ENCODE measurements at places on chromosomes 16 and 17.

- DNase-seq, result no peak
Measured at GRCh38 chr17:18858567-18859245, 775 bp downstream of the PRPSAP2 start.

DNA sequence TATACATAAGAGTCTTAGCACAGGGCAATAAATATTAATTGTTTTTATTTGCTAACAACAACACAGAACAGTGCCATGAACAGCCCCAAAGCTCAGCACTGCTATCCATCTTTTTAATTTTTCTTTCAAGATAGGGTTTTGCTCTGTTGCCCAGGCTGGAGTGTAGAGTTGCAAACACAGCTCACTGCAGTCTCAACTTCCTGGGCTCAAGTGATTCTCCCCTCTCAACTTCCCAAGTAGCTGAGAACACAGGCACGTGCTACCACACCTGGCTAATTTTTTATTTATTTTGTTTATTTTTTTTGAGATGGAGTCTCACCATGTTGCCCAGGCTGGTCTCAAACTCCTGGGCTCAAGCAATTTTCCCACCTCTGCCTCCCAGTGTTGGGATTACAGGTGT, 47.6 kb upstream of the AKAP1 start:
- DNase-seq, result no peak

DNA sequence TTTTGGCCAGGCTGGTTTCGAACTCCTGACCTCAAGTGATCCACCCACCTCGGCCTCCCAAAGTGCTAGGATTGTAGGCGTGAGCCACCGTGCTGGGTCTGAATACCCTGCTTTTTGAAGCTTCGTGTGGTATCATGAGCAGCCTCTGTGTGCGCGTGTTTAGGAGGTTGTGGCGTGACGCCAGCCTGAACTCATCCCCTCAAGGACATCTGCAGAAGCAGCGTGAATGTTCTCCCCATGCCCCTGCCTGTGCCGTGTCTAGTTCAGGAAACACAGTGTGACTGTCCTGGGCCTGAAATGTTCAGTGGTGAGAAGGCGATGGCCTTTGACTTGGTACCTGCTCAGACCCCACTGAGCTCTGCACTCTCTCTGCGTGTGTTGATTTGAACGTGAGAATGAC, 35.6 kb downstream of the RNF213 start:
- DNase-seq, result no peak

DNA sequence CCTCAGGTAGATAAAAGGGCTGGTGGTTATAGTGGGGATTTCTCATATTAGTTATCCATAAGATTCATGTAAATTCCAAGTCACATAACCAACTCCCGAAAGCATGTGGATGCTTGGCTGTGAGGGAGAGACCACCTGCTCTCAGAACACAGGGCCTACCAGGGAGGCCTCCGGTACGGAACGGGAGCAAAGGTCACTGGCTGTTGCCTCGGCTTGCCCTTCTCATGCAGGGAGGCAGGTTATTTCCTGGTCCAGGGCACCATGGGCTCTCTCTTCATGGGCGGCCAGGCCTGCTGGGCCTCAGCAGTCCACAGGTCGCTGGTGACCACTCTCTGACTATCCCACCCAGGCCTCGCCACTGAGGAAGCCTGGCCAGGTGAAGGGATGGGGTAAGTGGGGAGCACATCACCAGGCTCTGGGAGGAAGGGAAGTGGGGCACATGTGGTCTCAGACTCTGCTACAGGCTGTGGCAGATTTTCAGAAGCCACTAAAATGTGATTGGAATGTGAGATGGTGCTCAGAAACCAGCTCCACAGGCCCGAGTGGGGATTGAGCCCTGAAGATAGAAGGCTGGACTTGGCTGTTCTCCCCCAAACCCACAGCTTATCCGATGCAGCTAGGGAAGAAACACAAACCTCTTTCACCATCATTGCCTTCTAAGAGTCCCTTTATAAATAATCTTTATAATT, 45.4 kb downstream of the HNF1B start:
- no peak for DNase-seq

DNA sequence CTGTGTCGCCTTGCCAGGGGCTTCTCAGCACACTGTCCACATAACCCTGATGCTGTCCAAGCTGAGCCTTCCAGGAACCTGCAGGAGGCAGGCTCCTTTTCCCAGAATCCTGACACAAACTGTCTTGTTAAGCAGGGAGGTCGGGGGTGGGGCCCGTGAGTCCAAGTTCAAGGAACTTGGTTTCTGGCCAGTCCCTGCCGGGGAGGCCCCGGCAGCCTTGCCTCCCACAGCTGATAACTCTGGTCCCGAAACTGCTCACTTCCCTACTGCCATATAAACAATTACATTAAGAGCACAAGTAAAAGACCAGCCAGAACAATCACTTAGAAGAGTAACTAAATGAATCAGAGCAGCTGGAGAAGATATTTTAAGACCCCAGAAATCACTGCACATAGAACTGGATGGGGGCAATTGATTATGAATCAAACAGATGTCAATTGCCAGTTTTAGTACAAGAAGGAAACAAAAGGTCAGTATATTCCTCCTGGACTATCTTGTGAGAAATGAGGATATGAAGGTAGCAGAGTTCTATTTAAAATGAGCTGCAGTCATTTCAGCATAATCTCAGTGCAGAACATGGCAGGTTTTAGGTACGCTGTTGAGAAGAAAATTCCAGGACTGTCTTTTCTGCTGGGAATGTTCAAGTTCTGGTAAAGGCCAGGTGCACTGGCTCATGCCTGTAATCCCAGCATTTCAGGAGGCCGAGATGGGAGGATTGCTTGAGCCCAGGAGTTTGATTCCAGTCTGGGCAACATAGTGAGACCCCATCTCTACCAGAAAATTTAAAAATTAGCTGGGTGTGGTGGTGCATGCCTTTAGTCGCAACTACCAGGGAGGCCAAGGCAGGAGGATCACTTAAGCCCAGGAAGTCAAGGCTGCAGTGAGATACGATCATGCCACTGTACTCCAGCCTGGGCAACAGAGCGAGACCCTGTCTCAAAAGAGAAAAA, 169.8 kb downstream of the PITPNC1 start:
- DNase-seq, result no peak

- DNase-seq, result no peak
Measured at GRCh38 chr16:29991571-29991904, 3.9 kb downstream of the HIRIP3 start.

- DNase-seq, result no peak
Measured at GRCh38 chr17:73234736-73235135, 26.9 kb downstream of the CPSF4L start.

- DNase-seq, result no peak
Measured at GRCh38 chr16:66222756-66223155, 143.7 kb upstream of the CDH5 start.

GRCh38 chr17:7523033-7523432, 25.8 kb upstream of the TNFSF12 start:
- no peak for DNase-seq

- no peak for DNase-seq
Measured at GRCh38 chr16:24852281-24852721, 6.5 kb downstream of the SLC5A11 start.

DNA sequence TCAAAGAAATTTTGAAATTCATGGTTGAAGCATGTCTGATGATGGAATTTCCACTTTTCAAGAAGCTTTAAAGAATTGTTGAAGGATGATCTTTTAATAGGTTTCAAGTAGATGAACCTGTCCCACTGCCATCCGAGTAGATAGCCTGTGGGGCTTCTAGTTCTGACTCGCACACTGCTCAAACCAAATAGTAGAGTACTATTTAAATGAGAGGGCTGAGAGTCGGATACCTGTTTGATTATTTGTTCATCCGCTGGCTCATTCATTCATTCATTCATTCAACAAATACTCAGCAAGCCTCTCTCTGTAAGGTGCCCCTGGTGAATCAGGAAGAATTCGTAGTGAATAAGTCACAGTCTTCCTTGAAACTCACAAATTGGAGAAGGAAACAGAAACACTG, 108.2 kb upstream of the IRX5 start:
- no peak for DNase-seq

- no peak for DNase-seq
Measured at GRCh38 chr17:76983075-76983775, 115.0 kb downstream of the MGAT5B start.

DNA sequence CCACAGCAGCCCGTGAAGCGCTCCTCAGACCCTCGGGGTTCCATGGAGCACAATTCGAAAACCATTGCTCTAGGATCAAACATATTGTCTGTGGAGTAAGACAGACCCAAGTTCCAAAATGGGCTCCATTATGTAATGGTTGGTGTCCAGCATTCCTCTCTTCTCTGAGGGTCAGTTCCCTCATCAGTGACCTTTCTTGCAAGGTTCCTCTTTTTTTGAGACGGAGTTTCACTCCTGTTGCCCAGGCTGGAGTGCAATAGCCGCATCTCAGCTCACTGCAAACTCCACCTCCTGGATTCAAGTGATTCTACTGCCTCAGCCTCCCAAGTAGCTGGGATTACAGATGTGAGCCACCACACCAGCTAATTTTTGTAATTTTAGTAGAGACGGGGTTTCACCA, 28.4 kb downstream of the PLXDC1 start:
- no peak for DNase-seq

DNA sequence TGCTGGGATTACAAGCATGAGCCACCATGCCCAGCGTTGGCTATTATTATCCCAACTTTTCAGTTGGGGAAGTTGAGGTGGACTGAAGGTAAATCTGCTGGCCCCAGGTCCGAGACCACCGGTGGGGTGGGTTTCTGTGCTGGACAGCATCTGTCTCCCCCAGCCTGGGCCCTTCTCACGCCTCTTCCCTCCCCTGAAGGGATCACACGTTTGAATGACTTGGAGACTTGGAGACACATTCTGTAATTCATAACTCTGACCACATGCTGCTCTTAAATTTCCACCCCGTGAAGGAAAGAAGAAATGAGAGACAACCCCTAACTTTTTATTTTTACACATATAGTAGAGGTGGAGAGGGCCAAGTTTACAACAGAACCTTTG, 109.8 kb downstream of the MSI2 start:
- DNase-seq, result no peak

DNA sequence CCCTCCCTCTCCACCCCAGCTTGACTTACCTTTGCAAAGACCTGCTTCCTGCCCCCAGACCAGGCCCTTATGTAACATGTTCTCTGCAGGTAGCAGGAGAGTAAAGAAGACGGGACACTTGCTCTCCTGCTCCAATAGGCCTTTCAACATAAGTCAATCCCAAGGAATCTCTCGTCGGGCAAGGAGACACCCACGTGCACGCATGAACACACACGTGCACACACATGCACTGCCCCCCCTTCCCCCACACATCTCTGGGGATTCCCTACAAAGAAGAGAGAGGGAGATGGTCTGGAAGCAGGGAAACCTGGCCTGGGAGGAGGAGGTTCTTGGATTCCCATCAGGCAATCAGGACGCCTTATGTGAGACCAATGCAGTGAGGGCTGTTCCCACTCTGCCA, 41.4 kb downstream of the ABCC12 start:
- no peak for DNase-seq

GRCh38 chr17:16878606-16879005, 93.3 kb downstream of the TNFRSF13B start:
- DNase-seq, result no peak

GRCh38 chr17:27520491-27521185, 64.4 kb downstream of the KSR1 start:
- no peak for DNase-seq

DNA sequence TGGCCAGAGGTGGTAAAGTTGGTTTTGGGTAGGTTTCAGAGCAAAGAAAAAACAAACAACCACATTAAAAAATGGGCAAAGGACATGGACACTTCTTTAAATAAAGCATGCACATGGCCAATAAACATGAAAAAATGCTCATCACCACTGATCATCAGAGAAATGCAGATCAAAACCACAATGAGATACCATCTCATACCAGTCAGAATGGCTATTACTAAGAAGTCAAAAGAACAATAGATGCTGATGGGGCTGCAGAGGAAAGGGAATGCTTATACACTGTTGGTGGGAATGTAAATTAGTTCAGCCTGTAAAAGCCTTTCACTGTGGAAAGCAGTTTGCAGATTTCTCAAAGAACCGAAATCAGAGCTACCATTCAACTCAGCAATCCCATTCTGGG, 598.4 kb upstream of the SOX9 start:
- no peak for DNase-seq

- no peak for DNase-seq
Measured at GRCh38 chr17:82158825-82159224, 53.8 kb downstream of the CCDC57 start.

DNA sequence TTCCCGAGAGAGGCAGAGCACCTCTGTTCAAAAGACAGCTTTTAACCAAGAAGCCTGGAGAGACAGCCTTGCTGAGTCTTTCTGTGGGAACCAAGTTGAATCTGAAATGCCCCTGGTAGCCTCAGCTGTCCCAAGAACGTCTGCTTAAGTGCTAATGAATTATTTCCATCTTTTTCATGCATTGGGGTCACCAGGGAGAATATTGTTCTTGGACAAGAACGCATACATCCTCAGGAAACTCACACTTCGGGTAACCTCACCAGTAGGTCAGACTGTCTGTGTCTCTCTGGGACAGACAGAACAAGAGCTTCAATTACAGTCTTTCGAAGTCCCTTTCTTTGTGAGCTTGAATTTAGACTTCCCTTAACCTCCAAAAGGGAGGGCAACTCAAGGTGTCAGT, 134.6 kb upstream of the ADAMTS18 start:
- no peak for DNase-seq

DNA sequence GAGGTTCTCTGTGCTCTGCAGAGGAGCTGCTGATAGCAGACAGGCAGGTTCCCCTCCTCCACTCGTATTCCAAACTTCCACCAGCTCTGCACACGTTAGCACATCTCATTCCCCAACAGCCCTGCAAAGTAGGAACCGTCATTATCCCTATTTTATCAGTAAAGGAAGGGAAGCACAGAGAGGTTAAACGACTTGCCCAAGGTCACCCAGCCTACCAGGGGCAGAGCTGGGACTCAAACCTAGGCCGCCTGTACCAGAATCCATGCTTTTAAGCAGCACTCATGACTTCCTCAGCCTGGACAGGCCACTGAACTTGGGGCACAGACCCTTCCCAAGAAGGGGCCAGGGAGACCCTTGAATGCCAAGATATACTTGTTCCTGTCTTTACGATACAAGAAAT, 75.2 kb downstream of the CRISPLD2 start:
- DNase-seq, result no peak

DNA sequence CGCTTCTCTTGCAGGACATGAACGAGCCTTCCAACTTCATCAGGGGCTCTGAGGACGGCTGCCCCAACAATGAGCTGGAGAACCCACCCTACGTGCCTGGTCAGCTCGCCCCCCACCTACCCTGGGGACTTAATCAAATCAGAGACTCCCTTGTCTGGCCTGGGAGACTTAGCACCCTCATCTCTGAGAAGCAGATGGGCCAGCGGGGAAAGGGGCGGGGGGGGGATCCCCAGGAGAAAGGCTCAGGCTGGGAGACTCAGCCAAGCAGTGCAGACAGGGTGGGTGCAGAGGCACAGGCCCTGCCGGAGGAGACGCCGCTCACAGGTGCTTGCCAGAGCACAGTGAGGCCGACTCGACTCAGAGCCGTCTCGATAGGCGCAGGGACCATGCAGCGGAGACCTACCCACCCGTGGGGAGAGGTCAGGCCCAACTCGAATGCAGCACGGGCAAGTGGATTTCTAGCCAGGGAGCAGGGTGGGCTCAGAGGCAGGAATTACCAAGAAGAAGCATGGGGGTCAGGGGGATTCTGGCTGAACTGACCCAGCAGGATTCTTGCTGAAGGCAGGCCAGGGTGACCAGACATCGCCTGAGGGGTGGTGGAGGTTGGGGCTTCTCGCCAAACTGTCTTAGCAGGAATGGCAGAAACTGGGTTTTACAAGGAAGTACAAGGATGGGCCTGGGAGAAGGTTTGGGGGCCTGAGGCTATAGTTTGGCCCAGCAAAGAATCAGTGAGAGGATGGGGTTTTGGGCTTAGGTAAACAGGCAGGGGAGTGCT, 9.7 kb downstream of the GAA start:
- DNase-seq, result no peak
